ENCODE measurements at places on chromosomes 6 and 20.

GRCh38 chr20:57872816-57873409, 163.1 kb upstream of the PMEPA1 start:
- DNase-seq: no peak

- DNase-seq: peak; percentile 73
These were observed 41.2 kb upstream of the TMEM200A start for GRCh38 chr6:130324657-130325056.

- no peak for DNase-seq
These were observed 384.6 kb downstream of the CDKAL1 start for GRCh38 chr6:20918868-20919267.

GRCh38 chr6:111339294-111339693, 143.7 kb downstream of the REV3L start:
- DNase-seq: no peak

GRCh38 chr6:23280437-23280836, 711.1 kb downstream of the HDGFL1 start:
- DNase-seq: no peak

DNA sequence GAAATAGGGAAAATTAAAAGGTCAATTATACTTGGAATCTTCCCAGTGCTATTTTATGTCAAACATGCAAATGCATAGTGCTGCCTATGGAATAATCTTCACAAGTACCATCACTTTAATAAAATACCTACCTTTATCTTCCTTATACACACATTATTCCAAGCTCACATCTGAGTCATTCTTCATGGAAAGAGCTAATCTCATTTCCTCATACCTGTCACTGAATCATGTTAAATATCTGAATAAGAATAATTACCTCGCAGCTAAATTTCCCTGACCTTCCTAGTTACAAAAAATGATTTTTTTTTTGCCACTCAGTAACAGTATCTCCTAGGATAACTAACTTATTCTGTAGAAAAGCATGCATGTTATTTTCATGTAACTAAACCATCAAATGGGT, 661.4 kb upstream of the HS3ST5 start:
- no peak for DNase-seq

DNA sequence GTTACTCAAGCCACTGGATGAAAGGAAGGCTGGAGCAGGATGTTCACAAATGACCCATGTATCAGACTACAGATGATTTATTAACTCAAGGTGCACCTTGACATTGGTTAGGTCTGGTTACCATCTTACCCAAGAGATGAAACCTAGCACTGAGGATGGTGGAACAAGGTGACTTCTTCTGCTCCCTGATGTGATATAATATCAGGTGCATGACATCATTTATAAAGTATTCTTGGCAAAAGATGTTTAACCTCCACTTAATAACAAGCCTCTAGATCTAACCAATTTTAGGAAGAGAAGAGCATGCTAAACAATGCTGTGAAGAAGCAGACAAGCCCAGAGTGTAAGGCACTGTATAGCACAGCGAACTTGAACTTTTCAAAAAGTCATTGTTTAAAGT, 100.9 kb downstream of the FYN start:
- no peak for DNase-seq

DNA sequence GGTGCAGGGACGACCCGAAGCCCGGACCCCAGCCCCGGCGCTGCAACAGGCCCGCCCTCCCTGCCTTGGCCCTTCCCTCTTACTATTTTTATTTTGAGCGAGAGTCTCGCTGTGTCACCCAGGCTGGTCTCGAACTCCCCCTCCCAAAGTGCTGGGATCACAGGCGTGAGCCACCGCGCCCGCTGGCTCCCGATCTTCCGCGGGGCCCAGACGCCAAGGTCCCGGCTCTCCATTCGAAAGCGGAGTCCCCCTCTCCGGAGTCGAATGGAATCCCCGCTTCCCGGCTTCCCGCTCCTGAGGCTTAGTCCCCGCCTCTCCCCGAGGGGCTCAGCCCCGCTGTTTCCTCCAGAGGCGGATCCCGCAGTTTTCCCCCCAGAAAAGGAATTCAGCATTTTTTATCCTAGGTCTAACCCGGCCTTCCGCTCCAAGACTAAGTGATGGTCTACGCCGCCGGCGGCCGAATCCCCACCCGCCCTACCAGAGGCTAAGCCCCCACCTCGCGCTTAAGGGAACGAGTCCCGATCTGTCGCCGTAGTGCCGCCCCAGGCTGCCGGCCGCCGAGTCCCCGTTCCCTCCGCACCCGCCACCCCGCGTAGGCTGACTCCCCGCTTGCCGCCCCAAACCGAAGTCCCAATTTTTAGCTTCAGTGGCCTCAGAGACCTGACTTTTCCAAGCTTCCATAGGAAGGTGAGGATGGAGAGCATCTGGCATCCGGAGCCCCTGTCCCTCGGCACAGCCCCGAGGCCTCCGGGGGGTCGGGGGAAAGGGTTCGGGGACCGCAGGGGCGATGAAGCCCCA, 11.5 kb upstream of the TMC2 start:
- no peak for DNase-seq

GRCh38 chr6:139565591-139565990, 191.1 kb upstream of the CITED2 start:
- no peak for DNase-seq

GRCh38 chr6:139372326-139373153, 1.9 kb downstream of the CITED2 start:
- no peak for DNase-seq

DNA sequence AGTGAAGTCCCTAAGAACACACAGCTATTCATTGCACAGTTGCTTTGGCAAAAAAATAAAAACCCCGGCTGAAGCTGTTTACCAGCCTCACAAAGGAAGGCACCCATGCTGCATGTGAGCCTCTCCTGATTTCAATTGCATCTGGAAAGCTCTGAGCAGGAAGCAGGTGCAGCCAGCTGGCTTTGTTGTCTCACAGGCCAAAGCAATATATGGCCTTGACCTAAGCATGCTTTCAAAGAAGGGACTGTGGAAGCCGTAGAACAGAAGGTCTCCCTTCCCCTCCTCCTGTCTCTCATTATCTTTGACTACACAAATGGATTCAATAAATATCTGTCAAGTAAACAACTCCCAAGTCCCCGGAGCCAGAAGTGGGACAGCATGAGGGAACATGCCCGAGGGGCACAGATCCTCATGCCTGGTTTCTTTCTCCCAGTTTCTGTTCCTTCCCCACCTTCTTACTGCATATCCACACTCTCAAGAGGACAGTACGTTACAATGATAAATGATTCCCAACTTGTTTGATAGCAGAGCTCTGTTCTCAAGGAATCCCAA, 57.2 kb upstream of the PCSK2 start:
- DNase-seq: no peak

All from AG09309 (cell line).